GM12891 (cell line): ENCODE measurements at places on chromosomes 7 and 10.

DNA sequence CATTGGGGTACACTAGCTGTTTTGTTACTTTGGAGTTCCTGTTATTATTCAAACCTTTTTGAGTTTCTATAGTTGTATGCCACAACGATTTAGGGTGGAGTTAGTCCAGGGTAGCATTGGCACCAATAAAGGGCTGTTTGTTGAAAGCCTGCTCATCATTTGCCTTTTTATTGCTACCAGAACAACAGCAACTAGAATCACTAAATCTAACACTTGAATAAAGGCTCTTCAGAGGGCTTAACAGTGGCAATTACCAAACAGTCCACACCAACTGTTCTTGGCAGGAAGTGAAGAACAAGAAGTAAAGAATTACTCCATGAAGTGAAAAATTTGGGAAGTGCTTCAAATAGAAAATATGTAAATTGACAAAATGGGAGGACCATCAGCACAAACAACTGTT lies 621.4 kb downstream of the PHTF2 start:
- DNase-seq = no peak

DNA sequence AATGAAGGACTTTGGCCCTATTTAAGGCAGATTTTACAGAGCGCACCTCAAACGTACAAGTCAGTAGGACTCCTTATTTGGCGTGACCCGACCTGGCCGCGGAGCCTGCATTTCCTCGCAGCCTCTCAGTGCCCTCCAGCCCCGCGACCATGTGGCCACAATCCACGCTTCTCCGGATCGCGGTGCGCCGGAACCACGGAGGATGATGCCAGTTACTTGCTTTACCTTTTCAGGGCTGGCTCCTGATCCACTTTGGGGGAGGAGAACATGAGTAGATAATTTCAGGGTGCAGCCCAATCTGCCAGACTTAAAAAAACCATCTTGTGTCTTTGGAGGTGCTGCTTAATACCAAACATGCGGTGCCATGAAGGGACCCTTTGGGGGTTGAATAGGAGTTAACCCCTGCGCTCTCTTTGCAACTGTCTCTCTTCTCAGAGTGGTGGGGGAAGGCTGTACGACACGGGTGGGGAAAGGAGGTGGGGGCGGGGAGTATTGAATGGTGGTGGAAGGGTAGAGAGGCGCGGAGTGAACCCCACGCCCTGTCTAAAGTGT lies 1.5 kb downstream of the FRAT1 start:
- DNase-seq = no peak

GRCh38 chr7:130903358-130903974 lies 169.5 kb upstream of the KLF14 start:
- DNase-seq = no peak

GRCh38 chr7:110590415-110590814 lies 500.5 kb upstream of the LRRN3 start:
- DNase-seq = no peak

GRCh38 chr10:3832022-3832786 lies 47.2 kb upstream of the KLF6 start:
- DNase-seq = no peak

GRCh38 chr7:92412745-92413144 lies 34.5 kb upstream of the GATAD1 start:
- DNase-seq = no peak

GRCh38 chr10:10093021-10093420 lies 924.7 kb upstream of the CELF2 start:
- DNase-seq = no peak

- no peak for DNase-seq
Observed at GRCh38 chr10:129029051-129029450, 438.0 kb upstream of the MGMT start.

DNA sequence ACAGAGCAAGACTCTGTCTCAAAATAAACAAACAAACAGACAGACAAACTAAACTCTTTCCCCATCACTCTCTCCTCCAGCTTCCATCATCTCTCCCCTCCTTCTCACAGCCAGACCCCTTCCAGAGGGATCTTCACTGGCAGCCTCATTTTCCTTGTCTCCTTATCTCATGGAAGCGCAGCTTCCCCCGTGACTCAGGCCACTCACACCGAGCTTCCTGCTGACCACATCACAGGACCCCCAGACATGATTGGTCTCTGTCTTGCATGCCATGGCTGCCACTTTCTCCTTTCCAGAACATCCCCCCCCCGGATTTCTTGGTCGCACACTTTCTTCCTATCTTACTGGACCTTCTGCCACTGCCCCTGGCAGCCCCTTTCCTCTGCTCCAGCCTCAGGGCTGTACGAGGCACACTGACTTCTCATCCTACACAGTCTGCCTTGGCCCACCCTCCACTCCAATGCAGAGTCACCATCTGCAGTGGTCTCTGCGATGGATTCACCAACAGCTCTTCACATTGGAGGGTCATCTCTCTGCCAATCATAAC lies 4.9 kb upstream of the INSIG1 start:
- no peak for DNase-seq

- DNase-seq = no peak
Observed at GRCh38 chr7:48289656-48290055, 118.4 kb downstream of the ABCA13 start.

DNA sequence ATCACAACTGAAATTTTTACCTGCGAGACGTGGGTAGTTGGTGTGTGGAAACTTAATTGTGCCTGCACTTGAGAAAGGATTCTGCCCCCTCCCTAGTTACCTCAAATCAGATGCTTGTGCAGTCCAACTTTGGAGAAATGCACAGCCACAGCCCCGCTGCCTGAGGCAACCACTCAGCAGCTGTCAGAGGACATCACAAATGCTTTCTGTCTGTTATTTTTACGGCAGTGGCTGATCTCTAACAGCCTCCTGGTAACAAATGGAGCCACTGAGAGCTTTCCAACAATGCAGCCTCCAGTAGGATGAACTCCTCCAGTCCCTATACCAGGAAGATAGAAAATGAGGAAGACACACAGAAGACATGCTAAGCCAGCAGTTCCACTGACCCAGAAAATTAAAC lies 712.2 kb upstream of the GHITM start:
- DNase-seq = no peak

GRCh38 chr10:52313933-52314821 lies at the start of gene DKK1:
DKK1 (plus strand) TSS chr10:52314281; CDS start chr10:52314435, 154 bp downstream.
- DNase-seq = no peak

DNA sequence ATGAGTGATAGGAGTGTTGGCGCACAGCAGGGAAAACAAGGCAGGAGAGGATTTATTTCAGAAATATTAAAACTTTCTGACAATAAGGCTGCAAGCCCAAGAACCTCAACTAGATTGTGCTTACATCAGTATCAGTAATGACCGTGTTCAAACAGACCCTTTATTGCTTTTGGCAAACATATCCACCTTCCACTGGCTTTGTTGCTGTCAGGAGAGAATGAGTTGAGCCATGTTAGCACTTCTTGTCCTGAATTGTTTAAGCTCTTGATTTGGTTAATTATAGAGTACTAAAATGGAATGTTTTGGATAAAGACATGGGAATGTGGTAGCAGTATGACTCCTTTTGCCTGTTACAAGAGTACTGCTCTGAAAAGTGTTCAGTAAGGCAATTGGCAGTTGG lies 3.8 kb downstream of the AHCYL2 start:
- DNase-seq = no peak

GRCh38 chr7:159051916-159052315 lies 92.8 kb downstream of the VIPR2 start:
- no peak for DNase-seq

DNA sequence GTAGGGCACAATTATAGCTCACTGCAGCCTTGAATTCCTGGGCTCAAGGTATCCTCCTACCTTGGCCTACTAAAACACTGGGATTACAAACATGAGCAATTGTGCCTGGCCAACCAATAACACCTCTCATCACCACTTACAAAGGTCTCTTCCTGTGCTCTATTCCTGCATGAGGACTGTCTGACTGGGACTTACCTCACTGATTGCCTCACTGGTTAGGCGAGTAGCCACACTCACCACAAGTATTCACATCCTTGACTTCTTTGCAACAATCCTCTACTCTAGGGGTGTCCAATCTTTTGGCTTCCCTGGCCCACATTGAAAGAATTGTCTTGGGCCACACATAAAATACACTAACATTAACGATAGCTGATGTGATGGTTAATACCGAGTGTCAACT lies 22.6 kb upstream of the PDIA4 start:
- DNase-seq = no peak

DNA sequence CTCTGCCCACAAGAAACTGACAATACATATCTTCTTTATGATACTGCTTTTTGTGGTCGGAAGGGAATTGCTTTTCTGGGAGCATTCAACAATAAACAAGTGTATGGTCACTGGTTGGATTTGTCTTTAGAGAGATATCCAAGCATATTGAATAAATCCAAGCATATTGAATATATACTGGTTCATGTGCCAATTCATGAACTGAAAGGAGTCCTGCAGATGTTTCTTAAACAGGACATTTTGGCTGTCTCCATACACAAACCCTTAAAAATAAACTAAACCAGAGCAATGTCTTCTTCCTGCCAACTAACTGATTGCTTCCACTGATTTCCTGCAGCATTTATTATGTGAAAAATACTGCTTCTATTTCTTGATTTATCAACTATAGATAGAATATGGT lies 173.9 kb downstream of the FOXP2 start:
- DNase-seq = no peak

DNA sequence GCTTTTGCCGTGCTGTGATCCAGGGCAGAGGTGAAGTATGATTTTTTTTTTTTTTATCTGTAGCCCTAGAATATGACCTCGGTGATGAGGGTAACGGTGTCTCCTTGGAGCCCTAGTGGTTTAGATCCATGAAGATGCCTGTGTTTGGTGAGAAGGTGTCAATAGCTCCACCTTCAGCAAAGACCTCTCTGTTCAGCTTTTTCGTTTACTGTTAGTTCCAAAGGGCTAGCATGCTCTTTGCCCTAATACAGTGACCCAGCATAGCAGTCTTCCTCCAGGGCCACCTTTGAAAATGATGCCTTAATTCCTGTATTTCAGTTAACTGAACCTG lies 746 bp upstream of the MRPS16 start:
- peak; percentile 26 for DNase-seq

GRCh38 chr7:71752171-71752935 lies 620.4 kb downstream of the GALNT17 start:
- peak; percentile 56 for DNase-seq

DNA sequence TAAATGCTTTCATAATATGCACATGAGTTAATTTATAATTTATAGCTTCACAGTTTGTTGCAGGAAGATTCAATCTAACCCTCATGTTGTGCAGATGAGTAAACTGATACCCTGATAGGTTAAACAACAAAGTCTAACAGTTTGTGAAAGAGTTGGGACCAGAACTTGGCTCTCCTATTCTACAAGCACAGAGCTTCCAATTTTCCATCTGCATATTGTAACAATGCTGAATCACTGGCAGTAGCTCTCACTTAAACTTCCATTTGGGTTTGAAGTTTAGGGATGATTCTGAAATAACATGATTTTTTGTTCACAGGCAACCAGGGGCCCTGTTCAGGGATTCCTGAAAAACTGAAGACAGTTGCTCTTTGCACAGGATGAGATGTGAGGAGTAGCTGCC lies 179.3 kb downstream of the XPNPEP1 start:
- DNase-seq = no peak

GRCh38 chr10:6694447-6695140 lies 114.5 kb upstream of the PRKCQ start:
- DNase-seq = no peak

- DNase-seq = no peak
Observed at GRCh38 chr7:5543361-5543760, 119.7 kb upstream of the TNRC18 start.

DNA sequence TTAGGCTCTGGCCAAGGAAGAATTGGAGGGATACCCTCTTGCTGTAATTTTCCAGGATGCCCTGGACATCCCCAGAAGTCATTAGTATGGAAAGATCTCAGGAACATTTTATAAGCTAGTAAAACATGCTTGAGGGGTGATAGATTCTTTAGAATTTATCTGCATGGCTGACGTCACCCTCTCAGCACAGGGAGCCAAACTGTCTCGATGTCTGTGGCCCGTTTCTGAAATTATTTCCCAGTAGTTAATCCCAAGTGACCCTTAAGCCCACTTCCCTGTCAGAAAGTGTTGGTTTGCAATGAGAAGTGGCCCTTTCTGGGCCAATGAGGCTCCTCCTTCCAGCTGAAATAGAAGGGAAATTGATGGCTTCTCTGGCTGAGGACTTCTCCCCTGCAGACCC lies 184.5 kb upstream of the BMPER start:
- no peak for DNase-seq

- no peak for DNase-seq
Observed at GRCh38 chr10:7102557-7103349, 308.1 kb downstream of the SFMBT2 start.

- DNase-seq = no peak
Observed at GRCh38 chr7:94324380-94325121, 70.1 kb upstream of the COL1A2 start.

DNA sequence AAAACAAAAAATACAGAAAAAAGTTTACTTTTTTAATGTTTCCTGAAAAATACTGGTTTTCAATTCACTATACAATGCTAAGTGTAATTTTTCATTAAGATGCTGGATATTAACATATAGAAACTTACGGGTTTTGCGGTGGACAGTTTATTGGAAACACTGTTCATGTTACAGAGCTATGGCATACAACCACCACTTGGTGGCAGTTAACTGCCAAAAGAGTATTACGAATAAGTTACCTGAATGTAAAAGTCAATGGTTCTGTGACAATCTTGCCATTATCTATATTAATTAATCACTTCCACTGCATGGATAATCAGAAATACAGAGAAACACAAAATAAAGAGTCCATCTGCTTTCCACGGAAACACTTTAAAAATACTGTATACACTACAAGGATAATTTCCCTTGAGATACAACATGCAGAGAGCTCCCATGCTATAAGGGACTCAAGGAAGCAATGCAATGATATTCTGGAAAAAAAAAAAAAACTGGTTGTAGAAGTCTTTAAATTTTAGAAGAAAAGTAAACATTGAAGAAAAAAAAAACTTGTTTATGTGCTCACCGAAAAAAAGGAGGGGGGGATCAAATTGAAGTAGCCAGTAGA lies 97.0 kb downstream of the TPK1 start:
- DNase-seq = no peak

- DNase-seq = no peak
Observed at GRCh38 chr7:19362099-19362498, 216.9 kb upstream of the FERD3L start.
